ENCODE measurements at places on chromosomes 13 and 19. TPM values are rescaled to one million over a fixed set of nuclear protein-coding genes. Genes with fewer than 3 reads are reported as not detected.

DNA sequence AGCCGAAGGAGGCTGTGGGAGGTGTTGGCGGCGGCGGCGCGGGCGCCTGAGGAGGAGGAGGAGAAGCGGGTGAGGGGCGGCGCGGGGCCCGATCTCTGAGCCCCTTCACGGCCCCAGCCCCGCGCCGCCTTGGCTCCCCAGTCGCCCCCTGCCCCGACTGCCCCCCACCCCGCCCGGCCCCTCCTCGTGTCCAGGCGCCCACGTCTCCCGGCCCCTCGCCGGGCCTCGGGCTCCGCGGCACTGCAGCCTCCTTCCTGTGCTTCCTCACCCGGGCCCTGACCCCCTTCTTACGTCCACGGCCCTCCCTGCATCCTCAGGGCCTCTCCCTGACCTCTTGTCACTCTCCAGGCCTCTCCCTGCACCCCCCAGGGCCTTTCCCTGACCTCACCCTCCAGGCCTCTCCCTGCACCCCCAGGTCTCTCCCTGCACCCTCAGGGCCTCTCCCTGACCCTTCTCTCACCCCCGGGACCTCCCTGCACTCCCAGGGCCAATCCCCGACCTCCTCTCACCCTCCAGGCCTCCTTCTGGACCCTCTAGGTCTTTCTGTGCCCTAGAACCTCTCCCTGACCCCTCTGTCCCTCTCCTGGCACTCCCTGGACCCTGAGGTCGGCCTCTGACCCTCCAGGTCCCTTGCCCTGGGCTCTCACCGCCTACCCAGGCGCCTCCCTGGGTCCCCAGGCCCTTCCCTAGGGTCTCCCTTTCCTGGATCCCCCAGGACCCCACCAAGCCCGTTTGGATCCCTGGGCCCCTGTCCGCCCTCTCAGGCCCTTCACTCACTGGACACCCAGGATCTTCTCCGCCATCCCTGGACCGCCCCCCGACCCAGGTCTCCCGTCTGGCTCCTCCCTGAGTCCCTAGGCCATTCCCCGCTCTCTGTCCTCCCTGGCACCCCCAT, 460 bp downstream of the KMT5C start:
- DNase-seq = no peak

DNA sequence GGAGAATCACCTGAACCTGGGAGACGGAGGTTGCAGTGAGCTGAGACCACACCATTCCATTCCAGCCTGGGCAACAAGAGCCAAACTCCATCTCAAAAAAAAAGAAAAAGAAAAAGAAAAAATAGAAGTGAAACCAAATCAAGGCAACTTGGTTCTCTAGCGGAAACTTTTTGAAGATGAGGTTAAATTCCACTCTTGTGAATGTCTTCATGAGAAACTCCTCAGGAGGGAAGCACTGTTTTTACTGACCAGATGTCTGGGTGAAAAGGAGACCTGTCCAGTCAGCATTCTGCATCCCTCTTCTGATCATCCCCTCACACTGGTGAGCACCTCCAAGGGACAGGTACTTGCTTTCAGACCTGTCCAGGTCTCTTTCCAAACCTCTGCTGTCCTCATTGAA, 15.8 kb downstream of the BRD4 start:
- no peak for DNase-seq

DNA sequence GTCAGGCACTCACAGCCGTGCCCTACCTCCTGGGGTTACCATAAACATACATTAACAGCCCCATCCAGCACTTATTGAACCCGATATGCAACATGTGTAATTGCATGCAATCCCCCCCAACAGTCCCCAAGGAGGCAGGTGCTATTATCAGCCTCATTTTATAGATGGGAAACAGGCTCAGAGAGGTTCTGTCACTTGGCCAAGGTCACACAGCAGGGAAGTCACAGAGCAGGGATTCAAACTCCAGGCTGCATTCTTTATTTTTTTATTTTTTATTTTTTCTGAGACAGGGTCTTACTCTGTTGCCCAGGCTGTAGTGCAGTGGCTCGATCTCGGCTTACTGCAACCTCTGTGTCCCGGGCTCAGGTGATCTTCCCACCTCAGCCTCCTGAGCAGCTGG, 38.4 kb upstream of the TNFAIP8L1 start:
- no peak for DNase-seq

GRCh38 chr19:4567584-4568071, 8.1 kb upstream of the SEMA6B start:
- DNase-seq = peak; percentile 74

- no peak for DNase-seq
Observed at GRCh38 chr19:49624967-49625910, 14.7 kb downstream of the RRAS start.

DNA sequence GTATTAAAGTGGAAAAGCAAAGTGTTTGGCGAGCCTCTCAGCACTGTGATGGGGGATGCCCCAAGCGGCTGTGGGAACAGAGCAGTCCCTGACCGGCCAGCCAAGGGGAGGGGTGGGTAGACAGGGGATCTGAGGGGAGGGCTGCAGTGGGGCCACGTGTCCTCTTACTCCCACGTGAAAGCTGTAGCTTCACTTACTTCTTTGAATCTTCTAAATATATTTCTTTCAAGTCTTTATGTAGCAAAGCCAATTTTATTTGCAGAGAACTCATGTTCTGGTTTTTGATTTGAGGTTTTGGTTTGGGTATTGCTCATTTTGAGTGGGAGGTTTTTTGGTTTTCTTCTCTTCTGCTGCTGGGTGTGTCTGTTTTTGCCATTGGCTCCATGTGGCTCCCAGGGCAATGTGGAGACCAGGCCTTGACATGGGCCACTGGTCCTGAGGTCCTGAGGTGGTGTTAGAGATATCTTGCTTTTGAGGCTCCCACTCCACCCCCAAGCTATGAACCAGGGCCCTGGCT, 17.7 kb upstream of the OVOL3 start:
- no peak for DNase-seq

DNA sequence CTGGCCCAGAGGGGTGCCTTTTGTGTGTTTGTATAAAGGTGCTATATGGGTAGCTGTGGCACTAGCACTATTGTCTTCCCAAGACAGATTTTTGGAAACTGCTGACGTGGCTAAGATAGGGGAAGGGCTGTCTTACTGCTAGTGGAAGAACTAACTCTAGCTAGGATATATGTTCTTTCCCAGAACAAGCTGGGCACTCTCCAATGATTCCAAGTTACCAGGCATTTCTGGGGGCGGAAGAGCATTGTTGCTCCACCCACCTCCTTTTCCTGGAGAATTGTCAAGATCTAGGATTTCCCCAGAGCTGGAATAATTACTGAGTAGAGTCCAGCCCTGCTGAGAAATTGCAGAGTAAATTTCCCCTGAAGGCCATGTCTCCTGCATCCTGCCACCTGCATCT, 408.3 kb downstream of the KLF5 start:
- no peak for DNase-seq

The ARRDC5 gene
- total RNA-seq = not detected

The FGF21 gene
- not detected for total RNA-seq

The SOX21 gene
- total RNA-seq = not detected

All from left ventricle myocardium superior (tissue), 1 donor.